ENCODE measurements at places on chromosomes 7 and 10.
A peak's percentile ranks its signal among the peaks of the same experiment; 100 is the strongest.

DNA sequence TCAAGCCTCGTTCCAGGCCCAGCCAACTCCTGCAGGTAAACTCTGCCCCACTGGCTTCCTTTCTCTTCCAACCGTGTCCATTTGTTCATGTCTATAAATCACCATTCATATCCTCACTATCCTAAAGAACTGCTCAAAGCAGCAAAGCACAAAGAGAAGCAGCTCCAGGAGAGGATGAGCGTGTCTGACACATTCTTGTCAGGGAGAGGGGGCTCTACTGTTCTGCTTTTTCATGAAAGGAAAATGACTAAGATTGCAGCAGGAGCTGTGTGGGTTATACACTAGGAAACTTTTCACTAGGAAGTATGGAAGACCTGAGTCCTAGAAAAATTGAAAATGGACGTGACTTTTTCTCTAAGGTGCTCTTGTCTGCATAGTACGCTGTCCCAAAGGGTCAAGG is 16.7 kb downstream of the AGFG2 start:
- DNase-seq, result no peak

DNA sequence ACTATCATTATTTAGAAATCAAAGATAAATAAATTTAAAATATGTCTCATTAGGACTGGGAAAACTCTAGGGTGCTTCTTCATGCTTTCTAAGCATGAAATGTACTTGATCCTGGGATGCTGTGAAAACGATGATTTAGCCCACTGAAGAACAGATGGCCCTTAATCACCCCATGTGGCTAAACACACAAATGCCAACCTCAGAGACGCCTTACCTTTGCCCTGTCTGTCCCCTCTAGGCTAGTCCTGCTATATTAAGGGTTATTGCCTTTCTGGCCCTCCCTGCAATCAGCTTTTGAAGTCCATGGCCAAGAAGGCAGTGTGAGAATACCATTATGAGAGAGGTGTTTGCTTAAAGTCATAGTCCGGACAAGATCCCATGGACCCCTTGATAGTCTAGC is 217.2 kb downstream of the TWIST1 start:
- no peak for DNase-seq

DNA sequence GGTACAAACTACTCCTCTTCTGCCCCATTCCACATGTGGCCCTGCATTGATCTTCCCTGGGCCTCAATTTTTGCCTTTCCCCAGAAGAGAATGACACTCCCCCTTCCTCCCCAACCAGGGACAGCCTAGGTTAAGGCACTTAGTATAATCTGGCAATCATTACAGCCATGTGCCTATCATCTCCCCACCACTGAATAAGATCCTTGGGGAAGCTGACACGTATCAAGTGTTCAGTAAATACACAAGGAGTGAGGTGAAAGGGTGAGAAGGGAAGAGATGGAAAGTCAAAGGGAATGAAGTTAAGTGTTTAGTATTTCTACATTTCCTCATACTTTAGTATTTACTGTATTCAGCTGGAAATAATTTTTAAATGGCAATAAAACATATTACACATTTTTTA is 31.9 kb downstream of the FBXW4 start:
- no peak for DNase-seq

GRCh38 chr7:129007572-129007971 is 47.3 kb downstream of the TNPO3 start:
- no peak for DNase-seq

- DNase-seq, result no peak
Measured at GRCh38 chr7:23523486-23524075, 8.2 kb downstream of the TRA2A start.

GRCh38 chr10:1465993-1466764 is 271.1 kb downstream of the ADARB2 start:
- no peak for DNase-seq

DNA sequence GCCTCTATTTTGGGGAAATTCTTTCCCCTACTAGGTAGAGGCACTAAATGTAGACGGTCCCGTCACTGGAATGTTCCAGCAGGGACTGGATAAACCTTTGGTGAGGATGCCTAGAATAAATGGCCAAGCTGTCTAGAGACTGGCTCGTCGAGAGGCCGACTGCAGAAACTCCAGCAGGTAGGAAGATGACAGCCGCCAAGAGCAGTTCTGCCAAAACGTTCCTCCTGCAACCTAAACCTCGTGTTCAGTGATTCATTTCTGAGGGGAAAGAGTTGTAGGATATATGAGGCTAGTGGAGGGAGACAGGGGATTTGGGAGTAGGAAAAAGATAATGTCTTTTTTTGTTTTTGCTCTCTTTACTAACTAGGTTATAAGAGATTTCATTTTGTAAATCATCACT is 184.7 kb upstream of the GDF10 start:
- DNase-seq, result no peak

GRCh38 chr7:99485094-99485493 is 12.4 kb downstream of the ZNF789 start:
- no peak for DNase-seq

- peak; percentile 50 for DNase-seq
Measured at GRCh38 chr10:22550732-22551131, 163.6 kb downstream of the PIP4K2A start.

GRCh38 chr10:48289501-48290238 is 15.2 kb upstream of the FRMPD2 start:
- peak; percentile 34 for DNase-seq

GRCh38 chr10:109982123-109982522 is 25.7 kb upstream of the ADD3 start:
- DNase-seq, result no peak

- DNase-seq, result no peak
Measured at GRCh38 chr7:45196374-45196773, 38.8 kb downstream of the RAMP3 start.

DNA sequence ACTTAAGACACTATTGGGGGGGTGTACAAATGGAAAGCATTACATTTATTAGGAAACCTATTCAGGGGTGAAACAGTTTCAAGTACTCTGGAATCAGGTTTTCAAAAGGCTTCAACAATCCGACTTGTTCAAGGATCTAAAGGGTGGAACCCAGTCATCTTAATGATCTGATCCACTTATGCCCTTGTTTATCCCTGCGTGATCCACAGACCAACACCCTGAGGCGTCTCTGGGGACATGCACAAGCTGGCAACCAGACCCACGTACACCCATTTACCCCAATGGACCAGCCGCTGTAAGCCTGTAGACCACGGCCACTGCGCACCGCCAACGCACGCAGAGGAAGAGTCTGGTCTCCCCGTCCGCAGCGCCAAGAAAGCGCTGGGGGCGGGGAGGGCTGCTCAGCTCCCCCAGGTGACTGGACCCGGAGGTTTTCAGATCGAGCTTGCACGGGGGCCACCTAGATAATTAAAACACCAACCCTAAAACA is 13.4 kb downstream of the HNRNPF start:
- no peak for DNase-seq

- DNase-seq, result no peak
Measured at GRCh38 chr7:149719050-149719899, 54.1 kb downstream of the ZNF467 start.

DNA sequence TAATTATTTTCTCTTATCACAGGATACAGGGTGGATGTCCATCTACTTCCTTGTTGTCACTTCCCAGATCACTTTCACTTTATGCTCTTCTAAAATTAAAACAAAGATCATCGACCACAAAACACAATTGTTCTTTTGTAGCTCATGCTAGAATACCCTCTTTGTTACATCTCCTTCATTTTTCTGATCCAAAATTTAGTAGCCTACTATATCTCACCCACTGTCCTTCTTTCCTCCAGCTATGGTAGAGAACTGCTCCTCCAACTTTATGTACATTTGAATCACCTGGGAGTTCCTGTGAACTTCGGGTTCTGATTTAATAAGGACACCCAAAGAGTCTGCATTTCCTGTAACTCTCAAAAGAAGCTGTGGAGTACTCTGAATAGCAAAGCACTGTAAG is 1.2 kb upstream of the AHR start:
- no peak for DNase-seq

- no peak for DNase-seq
Measured at GRCh38 chr7:83794829-83795228, 145.9 kb upstream of the SEMA3E start.

DNA sequence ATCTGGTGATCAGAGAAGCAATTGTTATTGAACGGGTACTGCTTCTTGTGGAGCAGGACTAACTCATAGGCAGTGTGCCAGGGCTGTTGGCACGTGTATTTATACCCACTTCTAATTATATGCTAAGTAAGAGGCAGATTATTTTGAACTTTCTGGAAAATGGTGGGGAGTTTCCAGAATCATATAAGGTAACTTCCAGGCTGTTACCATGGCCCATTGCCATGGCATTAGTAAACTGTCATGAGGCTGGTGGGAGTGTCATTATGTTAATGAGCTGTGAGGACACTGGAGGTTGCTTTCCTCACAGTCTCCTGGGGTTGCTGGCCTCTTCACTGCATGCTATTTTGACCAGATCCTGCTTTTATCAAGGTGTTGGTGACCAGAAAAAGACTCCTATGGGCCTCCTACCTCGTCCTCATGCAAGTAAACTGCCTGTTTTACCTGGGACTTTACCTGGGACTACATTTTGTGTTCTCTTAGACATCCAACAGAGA is 122.6 kb downstream of the KCND2 start:
- DNase-seq, result no peak

- DNase-seq, result no peak
Measured at GRCh38 chr7:26910221-26910620, 45.8 kb upstream of the SKAP2 start.

DNA sequence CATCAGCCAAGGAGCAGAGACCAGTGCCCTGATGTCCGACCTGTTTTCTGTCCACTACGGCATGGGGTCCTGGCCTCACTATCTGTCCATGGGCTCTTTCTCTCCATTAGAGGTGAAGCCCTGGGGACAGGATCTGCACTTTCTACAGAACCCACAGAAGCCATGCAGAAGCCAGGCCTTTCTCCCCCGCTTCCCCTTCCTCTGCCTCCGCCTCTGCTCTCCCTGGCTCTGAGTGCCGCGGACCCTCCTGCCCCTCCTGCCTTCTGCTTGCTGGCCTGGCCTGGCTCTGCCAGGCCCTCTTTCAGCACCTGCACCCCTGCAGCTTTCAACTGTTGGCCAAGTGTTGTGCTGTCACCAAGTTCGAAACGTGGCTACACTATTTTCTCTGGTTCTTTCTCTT is 439.8 kb upstream of the ZMIZ1 start:
- no peak for DNase-seq

DNA sequence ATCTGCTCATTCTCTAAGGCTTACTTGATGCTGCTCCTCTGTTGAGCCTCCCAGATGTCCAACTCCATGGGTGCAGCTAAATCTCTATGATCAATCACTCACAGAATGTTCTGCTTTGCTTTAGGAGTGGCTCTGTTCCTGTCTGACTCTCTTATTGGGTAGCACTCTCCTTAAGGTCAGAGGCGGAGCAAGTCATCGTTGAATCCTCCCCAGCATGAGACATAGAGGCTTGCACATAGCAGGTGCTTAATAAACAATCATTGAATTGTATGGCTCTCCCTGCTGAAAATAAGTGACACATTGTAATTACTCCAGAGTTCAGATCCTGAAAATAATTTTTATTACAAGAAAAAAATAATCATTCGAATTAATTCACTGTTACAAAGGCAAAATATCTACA is 69.7 kb downstream of the NPS start:
- DNase-seq, result no peak

DNA sequence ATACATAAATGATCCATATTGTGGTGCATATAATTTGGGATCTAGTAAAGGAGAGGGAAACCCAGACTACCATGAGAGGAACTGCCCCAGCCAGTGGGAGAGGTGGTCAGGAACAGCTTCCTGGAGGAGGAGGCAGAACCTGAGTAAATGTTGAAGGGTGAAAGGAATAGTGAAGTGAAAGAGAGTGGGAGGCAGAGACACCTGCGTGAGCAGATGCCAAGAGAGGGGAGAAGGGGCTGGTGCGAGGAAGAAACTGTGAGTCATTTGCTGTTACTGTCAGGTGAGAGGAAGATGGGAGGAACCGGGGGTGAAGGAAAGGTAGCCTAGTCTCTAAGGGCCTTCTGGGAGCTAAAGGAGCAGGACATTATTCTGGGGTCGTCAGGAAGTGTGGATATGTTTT is 294.8 kb downstream of the GRID1 start:
- no peak for DNase-seq

- DNase-seq, result no peak
Measured at GRCh38 chr10:84549368-84550165, 221.2 kb downstream of the CCSER2 start.

DNA sequence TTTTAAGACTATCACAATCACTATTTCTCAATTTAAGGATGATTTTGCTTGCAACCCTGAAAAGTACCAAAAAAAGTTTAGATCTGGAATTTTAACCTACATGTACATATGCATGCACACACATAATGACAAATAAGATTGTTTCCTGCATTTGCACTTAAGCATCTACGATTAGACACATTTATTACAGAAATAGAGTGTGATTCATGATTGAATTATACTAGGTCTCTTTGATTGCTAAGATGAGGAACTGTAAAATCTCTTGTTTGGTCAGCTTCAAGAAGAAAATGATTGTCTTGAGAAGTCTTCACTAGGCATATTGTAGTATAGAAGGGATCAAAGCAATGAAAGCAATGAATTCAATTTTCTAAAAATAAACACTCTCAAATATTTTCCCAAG is 185.9 kb upstream of the AGR3 start:
- DNase-seq, result no peak

DNA sequence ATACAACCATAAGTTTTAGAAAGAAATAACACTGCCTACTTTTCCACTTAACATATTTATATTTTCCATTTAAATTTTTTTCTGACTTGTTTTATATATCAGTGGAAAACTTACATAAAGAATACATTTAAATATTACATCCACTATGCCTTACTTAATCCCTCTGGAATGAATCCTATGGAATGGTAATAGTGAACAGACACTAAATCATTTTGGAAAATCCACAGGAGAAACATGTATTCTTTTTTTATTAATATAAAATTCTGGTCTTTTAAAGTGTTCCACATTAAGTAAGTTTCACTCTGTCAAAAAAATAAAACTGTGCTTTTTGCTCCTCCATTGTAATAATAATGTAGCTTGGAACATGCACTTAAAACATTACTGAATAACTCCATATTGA is 236.8 kb upstream of the LRRN3 start:
- no peak for DNase-seq

All from HuH-7 (cell line).